ENCODE measurements at places on chromosomes 11 and 22.

DNA sequence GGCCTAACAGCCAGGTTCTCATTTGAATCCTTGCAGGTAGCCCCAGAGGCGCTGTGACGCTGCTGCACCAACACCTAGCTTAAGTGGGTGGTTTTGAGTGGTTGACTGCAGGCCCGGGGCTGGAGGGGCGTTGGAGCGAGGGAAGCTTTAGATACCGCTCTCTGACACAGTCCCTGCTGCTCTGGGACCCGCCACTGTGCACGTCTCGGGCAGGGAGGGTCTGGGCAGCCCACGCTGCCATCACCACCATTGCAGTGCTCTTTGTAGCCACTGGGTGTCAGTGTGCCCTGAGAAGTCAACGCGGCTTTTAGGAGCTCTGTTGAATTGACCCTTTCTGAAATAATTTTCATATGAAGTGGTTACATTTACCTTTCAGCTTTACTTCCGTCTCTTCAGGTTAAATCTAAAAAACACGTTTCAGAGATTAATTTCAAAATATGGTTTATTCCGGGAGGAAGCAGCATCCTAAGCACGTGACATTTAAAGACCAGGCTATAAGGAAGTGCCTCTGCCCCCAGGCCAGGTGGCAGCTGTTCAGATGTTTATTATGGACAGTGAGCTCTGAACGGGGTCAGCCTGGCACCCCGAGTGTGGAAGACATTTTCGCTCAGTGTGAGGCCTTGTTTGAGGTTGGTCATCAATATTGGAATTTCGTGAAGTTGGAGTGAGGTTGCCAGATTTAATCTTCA lies 30.9 kb upstream of the PARVB start:
- DNase-seq, result peak; percentile 60

DNA sequence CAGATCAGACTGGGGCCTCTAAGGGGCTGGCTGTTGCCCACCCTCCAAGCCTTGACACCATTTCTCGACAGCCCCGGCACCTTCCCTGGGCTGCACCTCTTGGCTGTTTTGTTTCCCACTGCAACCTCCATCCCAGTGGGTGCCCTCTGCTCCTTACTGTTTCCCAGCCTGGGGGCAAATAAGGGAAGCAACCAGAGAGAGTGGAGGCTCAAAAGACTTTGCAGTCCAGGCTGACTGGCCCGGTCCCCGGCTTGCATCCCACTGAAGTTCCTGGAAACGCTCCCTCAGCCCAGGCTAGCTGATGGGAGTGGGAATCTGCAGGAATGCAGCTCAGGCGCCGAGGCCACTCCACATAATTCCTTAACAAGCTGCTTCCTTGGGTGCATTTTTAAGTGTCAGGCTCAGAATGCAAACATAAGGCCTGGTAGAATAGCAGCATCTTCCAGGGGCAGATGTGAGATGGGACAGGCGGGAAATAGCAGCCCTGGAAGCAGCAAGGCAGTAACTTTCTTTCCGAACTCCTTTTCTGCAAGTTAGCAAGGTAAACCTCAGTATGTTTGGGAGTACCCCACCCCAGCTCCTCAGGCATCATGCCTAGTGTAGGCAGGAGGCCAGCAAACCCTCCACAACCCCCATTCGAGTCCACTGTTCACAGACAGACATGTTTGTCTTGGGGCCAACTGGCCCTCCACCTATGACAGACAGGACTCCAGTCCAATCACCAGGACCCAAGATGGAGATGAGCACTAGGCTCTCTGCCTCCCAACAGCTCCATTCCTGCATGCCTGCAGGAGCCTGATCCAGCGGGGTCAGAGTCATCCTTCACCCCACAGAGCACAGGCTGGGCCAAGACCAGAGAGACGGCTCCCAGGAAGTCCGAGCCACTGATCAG lies 39.3 kb downstream of the RPL27A start:
- peak; percentile 73 for DNase-seq

- no peak for DNase-seq
These were observed 629 bp downstream of the PSMA1 start for GRCh38 chr11:14519597-14519916.

DNA sequence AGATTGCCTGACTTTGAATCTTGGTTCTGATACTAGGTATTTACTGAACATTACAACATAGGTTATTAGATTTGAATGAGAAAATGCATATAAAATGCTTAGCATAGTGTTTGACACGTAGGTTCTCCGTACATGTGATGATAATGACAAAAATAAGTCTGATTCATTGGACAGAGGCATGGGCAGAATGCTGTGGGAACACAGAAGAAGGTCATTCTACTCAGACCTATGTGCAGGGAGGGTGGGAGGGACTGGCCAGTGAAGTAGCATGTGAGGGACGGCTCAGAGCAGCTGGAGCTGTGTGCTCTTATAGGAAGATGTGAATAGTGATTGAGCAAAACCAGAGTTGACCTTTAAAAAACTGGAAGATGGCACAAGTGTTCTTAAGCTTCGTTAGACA lies 256.8 kb upstream of the RAG2 start:
- DNase-seq, result no peak

GRCh38 chr11:65204143-65204542 lies 22.4 kb downstream of the CAPN1 start:
- DNase-seq, result no peak

DNA sequence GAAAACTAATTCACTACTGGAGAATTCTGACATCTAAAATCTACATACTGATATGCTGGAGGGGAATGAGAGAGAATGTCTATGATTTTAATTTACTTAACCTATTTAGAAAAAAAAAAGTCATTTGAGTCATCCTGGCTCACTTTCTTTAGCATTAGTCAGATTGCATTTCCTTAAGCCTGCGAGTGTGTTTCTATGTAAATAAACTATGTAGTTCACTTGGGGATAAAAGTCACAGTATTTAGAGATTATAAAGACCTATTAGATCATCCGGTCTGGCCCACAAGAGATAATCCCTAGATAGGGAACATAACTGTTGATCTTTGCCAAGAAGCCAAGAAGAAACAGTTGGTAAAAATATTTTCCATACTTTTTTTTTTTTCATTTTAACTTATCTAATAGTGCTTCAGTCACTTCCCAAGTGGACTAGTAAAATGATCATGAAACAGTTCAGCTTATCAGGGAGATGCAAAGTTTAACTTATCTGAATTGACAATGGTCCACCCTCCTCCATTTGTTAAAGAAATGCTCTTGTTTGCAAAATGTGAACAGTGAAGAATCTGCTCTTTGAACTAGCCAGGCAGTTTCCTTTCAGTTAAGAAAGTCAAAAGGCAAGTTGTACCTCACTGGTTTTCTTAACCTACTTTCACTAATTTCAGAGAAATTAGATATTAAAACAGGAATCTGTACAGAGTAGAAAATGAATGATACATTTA lies 21.2 kb upstream of the BLID start:
- no peak for DNase-seq

DNA sequence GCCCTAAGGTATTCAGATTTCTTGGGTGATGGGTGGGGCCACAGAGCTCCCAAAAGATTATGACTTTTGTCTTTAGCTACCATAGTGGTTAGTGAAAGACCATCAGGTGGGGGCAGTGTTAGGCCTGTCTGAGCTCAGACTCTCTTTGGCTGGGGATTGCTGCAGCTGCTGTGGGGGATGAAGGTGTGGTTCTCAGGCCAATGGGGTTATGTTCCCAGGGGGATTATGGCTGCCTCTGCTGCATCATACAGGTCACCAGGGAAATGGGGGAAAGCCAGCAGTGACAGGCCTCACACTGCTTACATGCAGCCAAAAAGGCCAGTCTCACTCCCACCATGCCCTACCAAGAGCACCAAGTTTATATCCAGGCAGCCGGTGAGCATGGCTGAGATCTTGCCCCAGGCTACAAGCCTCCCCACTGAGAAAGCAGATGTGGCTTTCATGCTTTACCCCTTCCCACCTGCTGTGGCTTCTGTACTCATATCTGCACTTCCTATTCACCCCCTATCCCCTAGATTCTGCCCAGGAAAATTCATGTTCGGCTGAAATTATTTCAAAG lies 24.8 kb downstream of the CNTF start:
- DNase-seq, result no peak

DNA sequence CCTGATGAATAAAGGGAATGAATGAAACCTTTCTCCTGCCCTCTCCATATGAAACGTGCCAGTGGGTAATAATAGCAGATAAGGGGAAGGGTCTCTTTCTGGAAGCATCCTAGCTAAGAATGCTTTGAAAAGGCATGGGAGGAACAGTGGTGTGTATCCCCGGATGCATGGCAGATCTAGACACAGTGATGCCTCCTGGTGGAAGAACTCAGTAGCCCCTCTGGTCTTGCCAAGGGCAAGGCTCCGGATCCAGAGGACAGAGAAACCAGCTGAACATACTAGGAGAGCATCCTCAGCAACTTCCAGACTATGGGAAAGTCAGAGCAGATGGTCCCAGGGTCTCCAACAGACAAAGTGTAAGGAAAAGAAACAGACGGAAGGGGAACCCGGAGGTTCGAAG lies 6.4 kb downstream of the BAIAP2L2 start:
- DNase-seq, result no peak

- DNase-seq, result no peak
These were observed 604.0 kb upstream of the ANO3 start for GRCh38 chr11:25727944-25728343.

DNA sequence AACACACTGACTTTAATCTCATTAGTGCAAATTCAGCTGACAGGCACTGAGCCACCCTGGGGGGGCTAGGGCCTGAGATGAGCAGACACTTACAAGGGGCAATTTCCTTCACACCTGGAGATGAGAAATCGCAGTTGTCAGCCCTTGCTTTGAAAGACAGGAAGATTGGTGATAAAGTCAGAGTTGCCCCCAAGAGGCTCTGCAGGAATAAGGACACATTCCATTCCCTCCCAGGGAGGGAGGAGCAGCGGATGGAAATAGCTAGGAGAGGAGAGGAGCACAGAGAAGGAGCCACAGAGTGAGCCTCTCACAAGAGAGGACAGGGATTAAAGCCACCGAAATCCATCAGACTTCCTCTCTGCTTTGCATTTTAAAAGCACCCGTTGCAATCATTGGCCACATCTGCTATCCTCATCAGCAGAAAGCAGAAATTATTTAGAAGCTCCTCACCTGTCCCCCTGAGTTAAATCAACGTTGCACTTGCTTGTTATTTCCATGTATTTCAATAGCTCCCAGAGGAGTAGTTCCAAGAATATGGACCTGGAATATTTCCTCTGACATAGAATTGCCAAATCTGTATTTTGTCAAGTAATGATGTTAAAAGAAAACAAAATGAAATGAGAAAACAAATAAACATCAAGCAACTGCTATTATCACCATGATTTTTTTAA lies 213.7 kb downstream of the BARX2 start:
- no peak for DNase-seq

GRCh38 chr22:36027935-36028645 lies 534 bp downstream of the RBFOX2 start:
- DNase-seq, result no peak

DNA sequence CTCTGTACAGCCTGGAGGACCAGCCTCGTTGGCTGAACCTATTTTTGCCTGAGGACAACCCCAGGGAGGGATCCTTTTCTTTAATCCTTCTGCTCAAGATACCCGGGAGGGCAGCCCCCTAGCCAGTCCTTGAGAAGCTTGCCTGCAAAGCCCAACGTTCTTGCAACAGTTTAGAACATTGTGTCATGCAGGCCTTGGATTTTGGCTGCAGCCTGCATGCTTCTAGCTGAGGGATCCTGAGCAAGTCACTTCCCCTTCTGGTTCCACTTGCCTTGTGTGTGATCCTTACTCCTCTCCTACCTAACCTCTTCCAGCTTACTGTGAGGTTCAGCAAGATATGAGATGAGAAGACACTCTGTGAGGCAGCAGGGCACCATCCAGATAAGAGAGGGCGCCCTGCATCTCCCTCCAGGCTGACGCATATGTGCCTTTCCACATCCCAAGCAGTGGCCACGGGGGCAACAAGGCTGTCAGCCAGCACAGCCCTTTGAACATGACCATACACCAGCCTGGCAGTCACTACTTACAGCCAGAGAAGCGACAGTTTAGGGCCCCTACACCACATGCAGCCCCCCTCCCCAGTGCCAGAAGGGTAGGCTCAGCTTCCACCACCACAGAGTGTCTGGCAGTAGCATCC lies 76.1 kb downstream of the C11orf58 start:
- no peak for DNase-seq

Measured in muscle of arm (tissue), 14 donors.